ENCODE measurements at places on chromosomes 16 and 17. TPM values are rescaled to one million over a fixed set of nuclear protein-coding genes. Genes with fewer than 3 reads are reported as not detected.

DNA sequence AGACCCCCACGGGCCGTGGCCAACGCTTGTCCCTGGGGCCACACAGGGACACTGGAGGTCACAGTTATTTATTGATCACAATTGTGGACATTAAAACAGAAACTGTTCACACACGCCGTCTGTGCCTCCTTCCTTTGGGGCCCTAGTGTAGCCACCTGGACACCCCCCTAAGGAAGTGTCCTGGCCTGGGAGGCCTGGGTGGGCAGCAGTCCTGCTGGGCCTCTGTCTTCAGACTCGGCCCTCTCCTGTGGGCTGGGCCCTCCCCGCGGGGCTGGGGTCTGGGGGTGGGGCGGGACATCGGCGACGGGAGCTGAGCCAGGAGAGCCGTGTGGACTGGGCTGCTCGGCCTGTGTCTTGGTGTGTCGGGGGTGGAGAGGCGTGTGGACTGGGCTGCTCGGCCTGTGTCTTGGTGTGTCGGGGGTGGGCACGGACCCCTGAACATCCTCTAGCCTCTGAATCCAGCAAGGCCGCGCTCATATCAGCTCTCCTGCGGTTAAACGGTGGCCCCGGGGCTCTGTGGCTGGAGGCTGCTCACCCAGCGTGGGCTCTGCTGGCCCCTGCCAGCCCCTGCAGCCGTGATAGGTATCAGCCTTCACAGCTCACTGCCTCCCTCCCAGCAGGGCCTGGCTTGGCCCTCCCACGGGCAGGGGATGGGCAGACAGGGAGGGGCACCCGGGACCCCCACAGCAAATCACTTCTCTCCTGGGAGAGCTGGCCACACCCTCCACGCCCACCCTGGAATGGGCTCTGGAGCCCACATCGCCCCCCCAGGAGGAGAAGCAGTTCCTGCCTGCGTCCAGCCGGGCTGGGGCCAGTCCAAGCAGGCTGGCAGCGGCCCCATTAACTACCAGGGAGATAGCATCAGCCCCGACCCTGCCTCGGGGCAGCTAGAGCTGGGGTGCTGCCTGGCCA, 1.1 kb upstream of the NHLRC4 start:
- H3K27me3 ChIP-seq = peaks cover 14% of the 10 kb centered on the region
- no peak for DNase-seq
- H3K27ac ChIP-seq = no peak overlapping the region
- peaks cover 36% of the 10 kb centered on the region for H3K4me1 ChIP-seq

- H3K4me3 ChIP-seq = no peak overlapping the region
- H3K27ac ChIP-seq = no peak overlapping the region
- H3K36me3 ChIP-seq = peaks cover 57% of the 10 kb centered on the region
- DNase-seq = no peak
Observed at GRCh38 chr17:45288825-45289224, 26.9 kb upstream of the SPATA32 start.

DNA sequence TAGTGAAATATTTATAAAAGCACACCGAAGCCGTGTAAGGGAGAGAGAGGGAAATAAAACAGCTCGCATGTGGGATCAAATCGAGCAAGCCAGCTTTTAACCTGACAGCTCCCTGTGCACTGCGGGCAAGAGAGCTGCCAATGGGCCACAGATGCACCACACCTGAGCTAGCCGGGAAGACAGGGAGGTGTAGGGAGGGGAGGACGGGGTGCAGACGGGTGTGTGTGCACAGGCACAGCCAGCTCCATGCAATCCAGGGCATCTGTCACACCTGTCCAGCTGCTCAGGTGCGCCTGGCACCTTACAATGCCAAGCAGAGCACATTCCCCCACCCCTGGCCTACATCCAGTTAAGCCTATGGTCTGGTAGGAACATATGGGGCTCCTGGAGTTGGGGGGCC, 70.0 kb downstream of the C16orf78 start:
- DNase-seq = no peak
- peaks cover 13% of the 10 kb centered on the region for H3K4me1 ChIP-seq
- H3K4me3 ChIP-seq = no peak overlapping the region
- H3K36me3 ChIP-seq = no peaks in the 10 kb centered on the region
- H3K27me3 ChIP-seq = no peaks in the 10 kb centered on the region

DNA sequence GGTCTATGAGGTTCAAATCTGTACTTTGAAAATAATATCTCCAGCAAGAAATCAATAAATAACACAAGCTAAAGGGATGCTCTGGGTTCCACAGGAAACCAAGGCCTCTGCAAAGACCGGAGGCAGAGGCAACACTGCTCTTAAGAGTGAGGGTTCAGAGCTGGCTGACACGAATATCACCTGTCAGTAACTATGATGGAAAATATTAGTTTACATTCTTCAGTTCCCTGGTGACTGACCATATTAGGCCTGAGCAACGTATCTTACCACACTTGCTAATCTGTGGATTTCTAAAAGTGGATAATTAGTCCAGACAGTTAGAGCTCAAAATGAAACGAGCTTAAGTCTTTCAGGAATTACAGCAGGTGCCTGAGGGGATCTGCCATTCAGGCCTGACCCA, 459.3 kb downstream of the HS3ST3B1 start:
- H3K27ac ChIP-seq = no peak overlapping the region
- H3K4me3 ChIP-seq = no peak overlapping the region
- no peaks in the 10 kb centered on the region for H3K4me1 ChIP-seq

Gene PMP22
- 157 TPM for total RNA-seq

Gene WNK4
- total RNA-seq = 0.38 TPM

- peak overlapping the region; percentile 77 for H3K4me3 ChIP-seq
- peak overlapping the region; percentile 86 for H3K27ac ChIP-seq
- H3K27me3 ChIP-seq = no peaks in the 10 kb centered on the region
- H3K36me3 ChIP-seq = peaks cover 43% of the 10 kb centered on the region
- DNase-seq = no peak
Observed at GRCh38 chr17:16439811-16440351, 24.5 kb downstream of the TRPV2 start.
